ENCODE measurements at places on chromosomes 5 and 9. TPM values are rescaled to one million over a fixed set of nuclear protein-coding genes. Genes with fewer than 3 reads are reported as not detected.

DNA sequence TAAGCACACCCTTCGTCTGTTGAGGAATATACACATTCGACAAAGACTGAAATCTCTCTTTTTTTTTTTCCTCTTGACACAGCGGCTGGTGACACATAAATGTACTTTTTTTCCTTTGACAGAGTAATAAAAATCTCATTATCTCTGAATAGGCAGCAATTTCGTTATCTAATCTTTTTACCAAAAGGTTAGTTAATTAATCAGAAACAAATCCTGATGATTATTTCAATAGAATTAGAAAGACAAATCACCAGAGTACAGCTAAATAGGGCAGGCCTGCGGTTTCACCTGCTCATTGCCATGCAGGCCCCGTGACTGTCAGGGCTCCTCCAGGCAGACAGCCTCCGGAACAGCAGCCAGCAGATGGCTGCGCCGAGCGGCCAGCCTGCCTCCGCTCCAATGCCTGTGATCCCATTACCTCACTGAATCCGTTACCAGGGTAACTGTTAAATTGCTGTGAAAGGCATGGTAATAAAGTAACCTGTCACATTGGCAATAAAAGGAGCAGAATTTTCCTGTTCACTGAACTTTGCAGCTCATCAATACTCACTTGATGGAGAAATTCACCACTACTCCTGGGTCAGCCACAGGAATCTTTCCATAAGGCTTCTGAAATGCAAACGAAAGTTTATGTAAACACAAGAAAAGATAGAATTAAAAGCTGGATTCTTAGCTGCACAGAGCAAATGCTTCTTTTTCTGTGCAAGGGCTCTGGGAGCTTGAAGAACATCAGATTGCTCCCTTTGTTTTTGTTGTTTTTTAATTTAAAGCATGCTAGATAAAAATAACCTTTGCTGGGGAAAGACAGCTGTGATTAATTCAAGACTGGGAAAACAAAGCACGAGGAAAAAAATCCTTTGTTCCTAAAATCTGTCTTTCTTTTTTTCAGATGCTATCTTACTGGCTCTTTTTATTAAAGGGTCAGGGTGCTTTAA, 666.4 kb upstream of the ZNF608 start:
- H3K27me3 ChIP-seq, result no peaks in the 10 kb centered on the region
- H3K4me3 ChIP-seq, result peak overlapping the region; percentile 67

The NUTM2F gene
- total RNA-seq, result not detected

DNA sequence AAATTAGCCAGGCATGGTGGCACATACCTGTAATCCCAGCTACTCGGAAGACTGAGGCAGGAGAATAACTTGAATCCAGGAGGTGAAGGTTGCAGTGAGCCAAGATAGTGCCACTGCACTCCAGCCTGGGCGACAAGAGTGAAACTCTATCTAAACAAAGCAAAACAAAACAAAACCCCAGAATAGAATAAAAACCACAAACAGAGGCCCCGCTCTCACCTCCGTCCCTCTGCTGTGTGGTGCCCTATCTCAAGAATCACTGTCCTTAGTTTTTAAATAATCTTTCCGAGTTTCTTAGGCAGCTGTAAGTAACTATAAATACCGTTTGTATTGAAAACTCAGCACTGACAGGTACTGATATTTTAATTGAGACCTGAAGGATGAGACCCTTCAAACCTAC, 42.7 kb upstream of the IER5L start:
- no peaks in the 10 kb centered on the region for H3K27me3 ChIP-seq
- DNase-seq, result no peak
- peaks cover 16% of the 10 kb centered on the region for H3K4me1 ChIP-seq
- H3K36me3 ChIP-seq, result no peaks in the 10 kb centered on the region
- no peak overlapping the region for H3K27ac ChIP-seq
- no peak overlapping the region for H3K4me3 ChIP-seq

GRCh38 chr9:23581931-23582330, 244.1 kb downstream of the ELAVL2 start:
- no peak for DNase-seq
- peaks cover 2% of the 10 kb centered on the region for H3K27me3 ChIP-seq
- H3K27ac ChIP-seq, result no peak overlapping the region
- H3K4me3 ChIP-seq, result no peak overlapping the region
- H3K36me3 ChIP-seq, result no peaks in the 10 kb centered on the region

The TAF11L2 gene
- not detected for total RNA-seq

- no peak overlapping the region for H3K27ac ChIP-seq
- no peaks in the 10 kb centered on the region for H3K4me1 ChIP-seq
- no peak for DNase-seq
- no peaks in the 10 kb centered on the region for H3K36me3 ChIP-seq
- H3K27me3 ChIP-seq, result peaks cover 8% of the 10 kb centered on the region
Observed at GRCh38 chr5:174618589-174618988, 105.8 kb upstream of the MSX2 start.

The OR1J1 gene
- not detected for total RNA-seq

- peaks cover 1% of the 10 kb centered on the region for H3K36me3 ChIP-seq
- no peak for DNase-seq
- no peak overlapping the region for H3K27ac ChIP-seq
- H3K27me3 ChIP-seq, result peaks cover 46% of the 10 kb centered on the region
Observed at GRCh38 chr5:51500-51823, 40.5 kb upstream of the PLEKHG4B start.

- H3K4me1 ChIP-seq, result peaks cover 10% of the 10 kb centered on the region
- H3K4me3 ChIP-seq, result no peak overlapping the region
- H3K27ac ChIP-seq, result no peak overlapping the region
- DNase-seq, result no peak
Observed at GRCh38 chr5:175589714-175590113, 68.2 kb upstream of the HRH2 start.

DNA sequence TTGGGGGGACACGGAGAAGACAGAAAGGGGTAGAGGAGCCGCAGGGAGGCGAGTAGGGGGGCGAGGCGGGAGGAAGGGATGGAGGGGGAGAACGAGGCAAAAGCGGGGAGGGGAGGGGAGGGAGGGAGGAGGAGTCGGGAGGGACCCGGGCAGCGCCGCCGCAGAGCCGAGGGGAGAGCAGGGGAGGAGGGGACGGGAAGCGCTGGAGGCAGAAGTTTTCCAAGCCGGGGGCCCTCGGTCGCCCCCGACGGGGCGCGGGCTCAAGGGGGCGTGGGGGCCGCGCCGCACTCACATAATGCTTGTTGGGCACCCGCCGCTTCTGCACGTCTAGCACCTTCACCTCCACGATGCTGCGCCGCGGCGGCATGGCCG, 353 bp downstream of the SH3PXD2B start:
- no peaks in the 10 kb centered on the region for H3K27me3 ChIP-seq
- H3K27ac ChIP-seq, result peak overlapping the region; percentile 96
- H3K4me1 ChIP-seq, result peaks cover 45% of the 10 kb centered on the region
- H3K36me3 ChIP-seq, result peaks cover 10% of the 10 kb centered on the region
- DNase-seq, result no peak

GRCh38 chr9:97046228-97046627, 7.3 kb upstream of the CTSV start:
- no peak overlapping the region for H3K4me3 ChIP-seq
- H3K27ac ChIP-seq, result no peak overlapping the region
- DNase-seq, result no peak
- no peaks in the 10 kb centered on the region for H3K4me1 ChIP-seq
- H3K27me3 ChIP-seq, result peaks cover 56% of the 10 kb centered on the region
